ENCODE measurements at places on chromosomes 1 and 21. TPM values are rescaled to one million over a fixed set of nuclear protein-coding genes. Genes with fewer than 3 reads are reported as not detected.

Gene RAD54L
- total RNA-seq = 0.71 TPM

DNA sequence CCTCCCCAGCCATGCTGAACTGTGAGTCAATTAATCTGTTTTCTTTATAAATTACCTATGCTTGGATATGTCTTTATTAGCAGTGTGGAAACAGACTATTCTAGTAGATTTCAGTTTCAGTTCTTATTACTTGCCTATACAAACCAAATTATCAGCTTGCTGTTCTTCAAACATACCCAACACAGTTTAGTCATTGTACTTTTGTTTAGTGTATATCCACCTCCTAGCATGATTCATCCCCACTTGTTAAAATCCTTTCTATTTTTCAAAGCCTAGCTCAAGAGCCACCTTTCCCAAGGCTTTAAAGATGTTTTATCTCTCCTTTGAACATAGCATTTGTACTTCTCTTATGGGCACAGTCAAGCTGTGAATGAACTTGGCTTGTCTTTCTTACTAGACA is 195.6 kb upstream of the ZRANB2 start:
- DNase-seq = no peak

Gene SMPDL3B
- not detected for total RNA-seq

Gene LCE1D
- not detected for total RNA-seq

Gene CHI3L1
- total RNA-seq = not detected

DNA sequence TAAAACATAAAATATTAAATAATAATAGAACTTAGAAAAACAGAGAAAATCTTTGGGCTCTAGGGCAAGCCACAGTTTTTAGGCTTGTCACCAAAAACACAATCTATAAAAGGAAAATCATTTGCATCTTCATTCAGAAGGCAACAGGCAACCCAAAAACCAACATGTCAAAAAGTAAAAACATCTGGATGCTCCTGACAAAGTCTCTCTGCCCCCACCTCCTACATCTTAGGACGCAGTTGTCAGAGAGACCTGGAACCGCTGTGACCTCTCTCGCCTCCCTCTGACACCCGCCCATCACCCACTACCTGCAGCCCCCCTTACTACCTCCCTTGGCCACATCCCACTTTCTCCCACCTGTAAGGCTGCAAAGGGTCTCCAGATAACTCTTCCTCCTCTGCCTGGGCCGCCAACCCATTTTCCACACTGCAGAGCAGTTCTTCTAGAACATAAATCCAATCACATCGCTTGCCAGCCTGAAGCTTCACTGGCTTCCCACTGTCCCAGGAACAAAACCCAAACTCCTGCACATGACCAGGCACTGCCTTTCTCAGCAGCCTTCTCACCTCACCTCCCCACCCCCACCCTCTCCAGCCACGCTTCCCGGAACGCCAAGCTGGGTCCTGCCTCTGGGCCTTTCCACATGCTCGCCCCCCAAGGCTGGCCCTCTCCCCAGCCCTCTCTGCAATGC is 14.7 kb downstream of the PRDM15 start:
- DNase-seq = no peak

GRCh38 chr1:187942986-187943385 is 1114.2 kb downstream of the PLA2G4A start:
- no peak for DNase-seq

DNA sequence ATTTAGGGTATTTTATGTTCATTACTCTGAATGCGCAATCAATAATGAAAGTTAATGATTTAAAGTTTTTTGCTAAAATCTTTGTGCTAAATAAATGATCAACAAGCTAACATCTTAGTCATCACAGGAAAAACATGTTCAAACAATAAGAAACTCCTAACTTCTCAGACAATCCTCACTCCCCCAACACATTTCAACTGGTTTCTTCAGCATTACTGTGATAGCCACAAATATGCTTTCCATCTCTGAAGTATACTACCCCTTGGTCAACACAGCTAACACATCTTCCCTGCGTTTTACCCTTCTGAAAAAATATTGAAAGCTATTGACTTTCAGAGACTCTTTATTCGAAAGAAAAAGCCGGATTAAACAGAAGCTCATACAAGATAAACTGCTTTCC is 85.8 kb downstream of the ZNF644 start:
- DNase-seq = no peak

DNA sequence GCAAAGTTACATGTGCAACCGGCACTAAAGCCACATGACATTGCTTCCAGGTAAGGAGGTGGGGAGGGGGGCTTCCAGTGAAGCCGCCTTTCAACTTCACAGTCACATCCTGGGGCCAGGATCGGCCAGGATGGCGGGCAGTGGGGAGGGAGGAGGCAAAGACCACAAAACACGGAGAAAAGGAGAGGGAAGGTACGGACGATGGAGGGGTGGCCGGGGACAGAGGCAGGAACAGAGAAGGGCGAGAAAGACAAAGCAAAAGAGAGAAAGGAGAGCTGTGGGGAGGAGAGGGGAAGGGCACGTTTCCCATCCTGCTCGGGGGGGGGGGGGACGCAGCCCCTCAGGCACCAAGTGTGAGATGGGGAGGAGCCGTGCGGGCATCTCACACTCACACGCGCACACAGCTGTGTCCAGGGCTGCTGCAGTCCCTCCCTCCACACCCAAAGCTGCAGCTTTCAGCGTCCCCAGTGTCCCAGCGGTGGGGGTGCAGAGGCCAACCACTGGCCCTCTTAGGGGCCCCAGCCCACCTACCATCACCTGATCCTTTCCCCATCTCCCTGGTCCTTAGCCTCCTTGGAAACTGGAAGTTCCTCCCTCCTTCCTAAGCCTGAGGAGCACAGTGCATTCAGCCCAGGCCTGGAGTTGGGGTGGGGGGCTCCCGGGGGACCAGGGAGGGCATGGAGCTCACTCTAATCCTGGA is 2.4 kb downstream of the SH2D5 start:
- DNase-seq = no peak

Gene DYRK3
- total RNA-seq = 26.6 TPM

GRCh38 chr1:90713741-90714509 is 3.2 kb downstream of the BARHL2 start:
- DNase-seq = no peak

DNA sequence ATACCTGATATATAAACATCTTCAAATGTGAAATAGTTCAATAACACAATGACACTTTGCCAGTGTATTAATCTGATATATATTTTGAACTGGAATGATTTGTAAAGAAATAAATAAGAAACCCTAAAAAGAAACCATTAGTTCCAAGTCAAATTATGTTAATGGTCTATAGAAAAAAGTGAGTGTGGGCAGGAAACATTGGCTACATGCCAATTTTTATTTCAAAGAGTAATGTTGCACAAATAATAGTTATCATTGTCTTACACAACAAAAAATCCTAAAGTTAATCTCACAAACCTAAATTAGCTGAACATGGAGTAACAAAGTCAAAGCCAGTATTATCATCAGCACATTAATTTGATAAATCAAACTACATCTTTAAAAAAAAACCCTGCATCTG is 37.9 kb upstream of the BATF3 start:
- no peak for DNase-seq

Gene EXO1
- total RNA-seq = 0.44 TPM

- DNase-seq = no peak
These were observed 22.6 kb upstream of the NOS1AP start for GRCh38 chr1:162046921-162047320.

GRCh38 chr1:221458447-221459156 is 283.3 kb downstream of the DUSP10 start:
- DNase-seq = no peak

GRCh38 chr1:198373376-198373775 is 167.1 kb downstream of the ATP6V1G3 start:
- DNase-seq = no peak

Gene CYYR1
- total RNA-seq = 21.6 TPM

- DNase-seq = no peak
These were observed 51.7 kb downstream of the ZNF326 start for GRCh38 chr1:90046635-90047034.

DNA sequence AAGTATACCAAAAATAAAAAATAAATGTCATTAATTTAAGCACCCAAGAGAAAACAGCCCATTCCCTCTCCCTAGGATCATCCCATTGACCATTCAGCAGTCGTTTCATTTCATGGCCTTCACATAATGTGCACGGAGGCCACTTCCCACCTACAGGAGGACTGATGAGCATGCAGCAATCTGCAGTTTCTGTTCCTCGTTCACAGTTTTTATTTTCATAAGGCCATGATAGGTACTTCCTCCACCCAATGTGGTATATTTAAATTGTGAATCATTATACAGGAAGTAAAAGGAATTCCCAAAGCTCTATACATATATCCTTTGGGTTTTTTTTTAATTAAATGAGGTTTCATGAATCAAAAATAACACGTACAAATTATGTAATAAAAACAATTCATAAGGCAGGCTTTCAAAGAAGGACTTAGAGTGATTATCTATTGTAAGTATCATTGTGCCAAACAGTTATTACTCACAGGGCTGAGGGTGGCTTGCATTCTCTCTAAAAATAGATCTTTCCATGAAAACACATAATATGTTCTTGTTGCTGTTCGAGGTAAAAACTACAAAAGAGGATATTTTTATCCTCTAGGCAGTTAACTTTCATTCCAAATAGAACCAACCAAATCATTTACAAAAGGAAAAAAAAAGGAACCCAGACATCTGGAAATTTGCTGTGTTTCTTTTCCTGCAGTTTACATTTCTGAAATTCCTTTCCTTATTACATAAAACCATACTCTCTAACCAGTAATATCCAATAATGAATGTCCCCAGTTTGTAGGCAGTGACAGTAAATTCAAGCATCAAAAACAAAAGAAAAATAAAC is 27.5 kb upstream of the SLC44A3 start:
- no peak for DNase-seq

Gene KIF26B
- total RNA-seq = 3.5 TPM

DNA sequence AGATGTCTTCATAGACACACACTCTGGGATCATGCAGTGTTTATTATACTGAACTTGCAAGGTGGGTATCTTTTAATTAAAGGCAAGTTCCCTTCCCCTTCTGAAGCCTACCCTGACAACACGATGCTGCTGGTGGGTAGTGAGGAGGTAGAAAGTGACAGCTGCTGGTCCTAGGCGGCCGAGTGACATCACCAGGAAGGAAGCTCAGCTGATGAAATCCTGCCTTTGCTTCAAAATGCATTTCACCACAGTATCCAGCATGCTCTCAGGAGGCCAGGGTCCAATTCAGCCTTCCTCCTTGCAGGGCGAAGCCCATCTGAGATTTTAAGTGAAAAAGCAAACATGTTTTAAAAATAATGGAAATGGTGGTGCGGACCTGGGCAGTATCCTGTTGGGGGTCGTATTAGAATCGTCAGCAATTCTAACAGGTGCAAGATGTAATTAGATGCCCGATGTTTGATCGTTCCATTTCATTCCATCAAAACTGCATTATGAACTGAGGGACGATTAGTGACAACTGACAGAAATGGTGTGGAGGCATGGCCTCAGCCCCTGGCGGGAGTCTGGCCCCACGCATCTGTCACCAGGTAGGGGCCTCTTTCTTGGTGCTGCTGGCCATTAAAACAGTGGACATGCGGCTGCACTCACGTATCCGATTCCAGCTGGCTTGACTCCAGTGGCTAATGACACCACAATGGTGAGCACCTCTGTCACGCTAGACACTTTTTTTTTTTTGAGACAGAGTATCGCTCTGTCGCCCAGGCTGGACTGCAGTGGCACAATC is 324.8 kb upstream of the C1orf174 start:
- no peak for DNase-seq

Gene IFNLR1
- total RNA-seq = 2.0 TPM

Gene PDZK1IP1
- total RNA-seq = not detected

Gene MNDA
- 2.7 TPM for total RNA-seq

DNA sequence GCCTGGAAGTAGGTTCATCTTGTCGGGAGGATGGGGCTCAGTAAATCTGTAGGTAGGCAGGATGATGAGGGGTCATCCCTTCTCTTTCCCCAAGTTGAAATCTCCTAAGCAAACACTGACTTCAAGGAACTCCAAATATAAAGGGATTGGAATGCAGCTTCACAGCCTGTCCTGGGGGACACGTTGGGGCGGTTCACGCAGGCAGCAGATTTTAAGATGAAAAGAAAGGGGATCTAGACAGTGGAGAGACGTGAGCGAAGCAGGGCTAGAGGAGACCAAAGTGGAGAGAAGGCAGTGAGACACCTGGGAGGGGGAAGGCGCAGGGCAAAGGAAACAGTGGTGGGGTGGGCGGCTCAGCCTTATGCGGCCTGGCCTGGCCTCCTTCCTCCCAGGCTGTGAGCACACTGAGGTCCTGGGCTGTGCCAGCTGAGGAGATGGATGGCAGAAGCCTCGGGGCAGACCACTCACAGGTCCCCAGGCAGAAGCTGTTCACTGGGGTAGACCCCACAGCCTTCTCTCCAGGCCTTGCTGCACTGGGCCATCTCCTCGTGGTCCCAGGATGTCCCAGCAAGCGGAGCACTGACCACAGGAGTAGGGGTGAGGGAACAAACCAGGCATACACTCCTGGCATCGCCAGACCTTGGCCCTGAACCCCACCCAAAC is 51.7 kb downstream of the TOR1AIP2 start:
- DNase-seq = no peak

- no peak for DNase-seq
These were observed 193.8 kb downstream of the KIF26B start for GRCh38 chr1:245348626-245349025.

- DNase-seq = no peak
These were observed 19.5 kb upstream of the NID1 start for GRCh38 chr1:236084386-236084730.

GRCh38 chr1:78424720-78425119 is 66.1 kb upstream of the PTGFR start:
- DNase-seq = no peak

Gene DNM3
- 1.2 TPM for total RNA-seq

GRCh38 chr1:54989473-54989872 is 9.0 kb downstream of the TMEM61 start:
- DNase-seq = no peak

DNA sequence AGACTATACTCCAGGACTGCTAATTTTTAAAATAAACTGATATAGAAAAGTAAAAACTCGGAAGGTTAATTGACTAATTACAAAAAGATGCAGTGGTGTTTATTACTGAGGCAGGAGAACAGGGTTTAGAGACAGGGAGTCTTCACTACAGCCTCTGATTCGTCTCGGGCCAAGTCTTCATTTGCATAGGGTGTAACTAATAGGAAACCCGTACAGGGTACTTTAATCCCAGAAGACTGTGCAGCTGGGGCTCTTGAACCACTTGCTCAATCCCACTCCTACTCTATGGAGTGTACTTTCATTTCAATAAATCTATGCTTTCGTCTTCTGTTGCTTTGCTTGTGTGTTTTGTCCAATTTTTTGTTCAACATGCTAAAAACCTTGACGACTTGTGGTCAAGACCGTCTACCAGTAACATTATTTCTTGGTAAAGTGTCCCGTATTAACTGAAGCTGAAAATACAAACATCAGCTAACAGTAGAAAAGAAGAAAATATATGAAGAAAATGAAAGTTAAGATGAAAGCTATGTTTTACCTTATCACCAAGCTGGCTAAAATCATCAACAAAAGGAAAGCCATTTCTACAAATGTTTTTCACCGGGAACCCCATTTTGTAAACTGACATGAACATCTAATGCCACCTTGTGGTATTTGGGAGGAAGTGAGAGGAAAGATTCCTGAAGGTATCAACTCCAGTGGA is 8.0 kb downstream of the SDHB start:
- no peak for DNase-seq

Gene STPG1
- total RNA-seq = 4.9 TPM
